ENCODE measurements at places on chromosomes 12 and 14. TPM values are rescaled to one million over a fixed set of nuclear protein-coding genes. Genes with fewer than 3 reads are reported as not detected.

GRCh38 chr14:90810806-90811205 is 5.4 kb downstream of the TTC7B start:
- no peak for DNase-seq

DNA sequence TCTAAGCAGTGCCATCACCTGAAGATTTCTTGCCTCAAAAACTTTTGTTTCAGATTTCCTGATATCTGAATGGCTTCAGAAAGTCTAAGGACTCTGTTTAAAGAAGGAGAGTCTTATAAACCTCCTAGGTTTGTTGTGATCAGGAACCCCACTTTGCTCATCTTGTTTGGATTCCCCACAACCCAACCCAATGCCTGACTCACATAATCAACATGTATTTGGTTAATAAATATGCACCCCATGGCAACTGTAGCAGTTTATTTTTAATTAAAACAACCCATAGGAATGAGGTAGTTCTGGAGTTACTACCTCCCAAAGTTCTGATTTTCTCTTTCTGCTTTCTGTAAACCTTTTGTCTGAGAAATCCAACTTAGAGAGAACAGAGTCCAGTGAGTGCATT is 51.5 kb downstream of the DBX2 start:
- no peak for DNase-seq

DNA sequence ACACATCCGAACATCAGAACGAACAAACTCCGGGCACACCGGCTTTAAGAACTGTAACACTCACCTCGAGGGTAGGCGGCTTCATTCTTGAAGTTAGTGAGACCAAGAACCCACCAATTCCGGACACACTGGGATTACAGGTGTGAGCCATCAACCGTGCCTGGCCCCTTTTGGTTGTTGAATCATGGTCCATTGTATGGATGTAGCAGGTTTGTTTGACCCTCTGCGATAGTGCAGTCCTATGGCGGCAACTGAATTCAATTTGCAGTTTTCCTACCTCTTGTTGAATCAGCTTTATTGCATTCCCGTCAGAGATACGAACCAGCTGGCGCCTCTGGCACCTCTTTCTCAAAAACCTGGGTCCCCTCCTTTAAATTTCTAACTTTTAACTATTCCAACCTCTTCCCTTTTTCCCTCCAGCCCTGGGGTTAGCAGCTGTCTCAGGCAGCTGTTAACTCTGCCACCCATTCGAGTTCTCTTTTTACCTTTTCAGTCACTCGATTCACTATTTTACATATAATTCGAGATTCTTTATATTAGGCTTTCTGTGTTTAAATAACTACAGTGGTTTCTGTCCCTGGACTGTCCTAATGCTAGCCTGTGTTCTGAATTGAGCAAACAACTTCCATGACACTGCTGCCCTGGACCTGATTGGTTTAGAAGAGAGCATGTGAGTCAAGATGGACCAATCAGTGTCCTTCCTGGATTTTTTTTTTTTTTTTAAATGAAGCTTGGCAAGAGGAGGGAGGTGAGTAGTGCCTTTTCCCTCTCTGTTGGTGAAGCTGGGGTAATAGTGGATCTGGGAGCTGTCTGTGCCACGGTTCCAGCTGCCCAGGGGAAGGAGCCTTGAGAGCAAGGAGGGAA is 261.5 kb downstream of the PCNX1 start:
- no peak for DNase-seq

DNA sequence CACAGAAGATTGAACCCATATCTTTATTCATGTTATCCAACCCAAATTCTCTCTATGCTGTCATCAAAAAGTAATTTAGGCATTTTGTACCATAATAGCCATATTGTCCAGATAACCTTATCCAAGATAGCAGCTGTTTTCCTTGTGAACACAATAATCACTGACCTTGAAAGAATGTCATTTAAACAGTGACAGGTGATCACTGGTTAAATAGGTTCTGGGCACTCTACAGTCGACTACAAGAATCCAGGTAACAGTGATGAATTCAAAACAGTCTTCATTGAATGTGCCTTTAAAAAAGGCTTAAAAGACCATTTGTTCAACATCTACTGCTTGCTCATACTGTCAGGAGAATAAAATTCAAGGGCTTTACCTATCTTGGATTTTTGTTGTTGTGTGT is 4.6 kb upstream of the SPX start:
- DNase-seq = no peak

DNA sequence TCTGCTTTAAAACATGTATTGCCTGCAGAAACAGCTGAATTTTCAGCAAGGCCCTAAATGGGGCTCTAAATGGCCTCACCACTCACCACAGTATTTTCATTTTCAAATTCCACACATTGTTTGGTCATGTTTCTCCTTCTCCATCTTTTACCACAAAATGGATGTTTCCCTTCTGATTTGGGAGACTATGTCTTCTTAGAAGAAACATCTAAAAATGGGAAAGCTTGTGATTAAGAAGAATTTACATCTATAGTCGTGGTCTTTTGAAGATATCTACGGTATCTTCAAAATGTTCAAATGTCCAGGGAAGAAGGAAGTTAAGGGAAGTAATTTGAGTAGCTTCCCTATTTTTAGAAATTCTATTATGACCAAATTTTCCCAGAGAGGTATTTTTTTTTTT is 20.7 kb upstream of the TUBA1C start:
- DNase-seq = no peak

DNA sequence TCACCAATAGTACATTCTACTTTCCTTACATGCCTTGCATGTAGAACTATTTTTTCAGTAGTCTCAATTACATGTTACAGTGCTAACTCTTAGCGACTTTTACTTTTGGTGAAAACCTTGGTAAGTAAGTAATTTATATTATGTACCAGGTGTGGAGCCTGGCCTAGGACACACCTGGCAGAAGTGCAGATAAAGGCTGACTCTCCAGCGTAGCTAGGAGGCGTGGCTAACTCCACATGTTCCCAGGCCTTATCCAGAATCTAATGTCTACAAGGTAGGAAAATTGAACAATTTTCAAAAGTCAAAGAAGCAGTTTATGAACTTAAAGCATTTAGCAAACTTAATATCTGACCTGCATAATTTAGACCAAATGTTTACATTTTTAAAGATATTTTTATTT is 157.4 kb downstream of the DHRS2 start:
- DNase-seq = no peak

- no peak for DNase-seq
Observed at GRCh38 chr12:54298904-54299303, 1.9 kb downstream of the NFE2 start.

- DNase-seq = no peak
Observed at GRCh38 chr12:1216560-1216959, 225.5 kb downstream of the ERC1 start.

- DNase-seq = no peak
Observed at GRCh38 chr14:105937253-105938054, 411.1 kb downstream of the TMEM121 start.

GRCh38 chr14:64807551-64807950 is 72.2 kb downstream of the SPTB start:
- no peak for DNase-seq

DNA sequence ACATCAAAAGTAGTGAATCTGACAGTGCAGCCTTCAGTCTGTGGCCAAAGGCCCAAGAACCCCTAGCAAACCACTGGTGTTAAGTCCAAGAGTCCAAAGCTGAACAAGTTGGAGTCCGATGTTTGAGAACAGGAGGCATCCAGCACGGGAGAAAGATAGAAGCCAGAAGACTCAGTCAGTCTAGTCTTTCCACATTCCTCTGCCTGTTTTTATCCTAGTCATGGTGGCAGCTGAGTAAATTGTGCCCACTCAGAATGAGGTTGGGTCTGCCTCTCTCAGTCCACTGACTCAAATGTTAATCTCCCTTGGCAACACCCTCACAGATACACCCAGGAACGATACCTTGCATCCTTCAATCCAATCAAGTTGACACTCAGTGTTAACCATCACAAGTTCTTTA is 1255.4 kb downstream of the LRFN5 start:
- DNase-seq = no peak

GRCh38 chr12:11650286-11651281 is 1.1 kb downstream of the ETV6 start:
- DNase-seq = no peak

DNA sequence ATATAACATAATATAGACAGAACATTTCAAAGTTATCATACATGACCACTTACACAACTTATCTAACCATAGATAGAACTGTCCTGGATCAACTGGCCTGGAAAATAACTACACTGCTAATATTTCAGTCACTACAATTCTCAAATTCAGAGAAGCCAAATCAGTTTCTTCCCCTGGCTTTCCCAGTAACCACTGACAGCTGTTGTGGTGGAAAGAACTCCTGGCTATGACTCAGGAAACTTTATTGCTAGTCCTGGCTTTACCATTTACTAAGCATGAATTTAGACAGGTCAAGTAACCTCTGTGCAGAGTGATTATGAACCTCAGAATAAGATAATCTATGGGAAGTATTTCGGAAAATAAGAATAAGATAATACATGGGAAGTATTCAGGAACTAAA is 244.9 kb upstream of the DIO2 start:
- no peak for DNase-seq

CLEC4C gene
- total RNA-seq = not detected

KRT80 gene
- total RNA-seq = not detected

TRIM9 gene
- 0.58 TPM for total RNA-seq

SARNP gene
- 69.6 TPM for total RNA-seq

CCDC177 gene
- not detected for total RNA-seq
